Stimulated activated CD4-positive, alpha-beta T cell treated with anti-CD3 and anti-CD28 coated beads, TNF-alpha, amount 100 ng/mL, for 48 hours (primary cell): ENCODE measurements at places on chromosomes 2 and 18.

DNA sequence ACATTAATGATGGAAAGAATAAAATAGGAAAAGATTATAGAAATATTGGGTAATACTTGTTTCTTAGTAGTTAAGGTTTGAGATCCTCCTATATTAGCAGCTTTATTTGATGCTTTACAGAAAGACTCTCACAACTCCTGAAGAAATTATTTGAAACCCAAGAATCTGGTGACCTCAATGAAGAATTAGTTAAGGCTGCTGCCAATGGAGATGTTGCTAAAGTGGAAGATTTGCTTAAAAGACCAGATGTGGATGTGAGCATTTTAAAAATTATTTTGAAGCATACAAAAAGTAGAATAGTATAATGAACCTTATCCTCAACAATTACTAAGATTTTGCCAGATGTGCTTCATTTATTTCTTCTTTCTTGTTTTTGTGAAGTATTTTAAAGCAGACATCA is 59.1 kb downstream of the MIB1 start:
- DNase-seq, result no peak

GRCh38 chr2:231190531-231191197 is 7.8 kb upstream of the ARMC9 start:
- DNase-seq, result no peak

GRCh38 chr2:25388491-25388890 is 46.8 kb upstream of the DNMT3A start:
- no peak for DNase-seq

DNA sequence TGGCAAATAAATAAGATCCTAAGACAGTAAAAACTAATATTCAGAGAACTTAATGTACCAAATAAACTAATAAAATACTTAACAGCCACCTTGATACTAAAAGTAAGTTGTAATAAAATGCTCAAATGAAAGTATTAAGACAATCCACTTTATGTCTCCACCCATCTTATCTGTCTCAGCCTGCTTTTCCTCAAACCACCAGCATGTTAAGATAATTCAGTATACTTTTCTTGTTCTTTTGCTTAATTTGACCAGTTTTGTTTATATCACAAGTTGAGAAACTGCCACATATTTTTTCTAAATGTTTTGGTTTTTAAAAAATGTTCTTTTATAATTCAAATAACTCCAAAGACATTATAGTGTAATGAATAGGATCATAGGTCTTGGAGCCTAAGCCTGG is 142.0 kb downstream of the MBD5 start:
- DNase-seq, result no peak

GRCh38 chr2:55923091-55923981 is at the start of gene EFEMP1:
Gene EFEMP1, minus strand, starts transcription at chr2:55923782. Its CDS starts 1,342 bp downstream, at chr2:55922440.
- no peak for DNase-seq

DNA sequence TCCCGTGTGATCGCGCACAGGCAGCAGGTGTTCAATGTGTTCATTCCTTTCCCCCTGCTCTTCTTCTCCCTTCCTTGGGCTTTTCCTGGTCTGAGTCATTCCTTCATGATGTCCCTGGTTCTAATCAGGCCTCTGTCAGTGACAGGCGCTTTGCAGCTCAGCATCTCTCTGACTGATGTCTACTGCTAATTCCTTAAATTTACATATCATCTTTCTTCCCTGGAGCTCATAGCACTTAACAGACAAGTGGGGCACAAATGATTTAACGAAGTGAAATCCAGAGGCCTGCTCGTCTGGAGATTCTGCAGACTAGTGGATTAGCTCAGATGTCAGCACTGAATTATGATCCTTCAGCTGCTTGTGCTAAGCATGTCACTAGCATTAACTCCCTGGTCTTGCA is 77.9 kb downstream of the NRP2 start:
- DNase-seq, result no peak

DNA sequence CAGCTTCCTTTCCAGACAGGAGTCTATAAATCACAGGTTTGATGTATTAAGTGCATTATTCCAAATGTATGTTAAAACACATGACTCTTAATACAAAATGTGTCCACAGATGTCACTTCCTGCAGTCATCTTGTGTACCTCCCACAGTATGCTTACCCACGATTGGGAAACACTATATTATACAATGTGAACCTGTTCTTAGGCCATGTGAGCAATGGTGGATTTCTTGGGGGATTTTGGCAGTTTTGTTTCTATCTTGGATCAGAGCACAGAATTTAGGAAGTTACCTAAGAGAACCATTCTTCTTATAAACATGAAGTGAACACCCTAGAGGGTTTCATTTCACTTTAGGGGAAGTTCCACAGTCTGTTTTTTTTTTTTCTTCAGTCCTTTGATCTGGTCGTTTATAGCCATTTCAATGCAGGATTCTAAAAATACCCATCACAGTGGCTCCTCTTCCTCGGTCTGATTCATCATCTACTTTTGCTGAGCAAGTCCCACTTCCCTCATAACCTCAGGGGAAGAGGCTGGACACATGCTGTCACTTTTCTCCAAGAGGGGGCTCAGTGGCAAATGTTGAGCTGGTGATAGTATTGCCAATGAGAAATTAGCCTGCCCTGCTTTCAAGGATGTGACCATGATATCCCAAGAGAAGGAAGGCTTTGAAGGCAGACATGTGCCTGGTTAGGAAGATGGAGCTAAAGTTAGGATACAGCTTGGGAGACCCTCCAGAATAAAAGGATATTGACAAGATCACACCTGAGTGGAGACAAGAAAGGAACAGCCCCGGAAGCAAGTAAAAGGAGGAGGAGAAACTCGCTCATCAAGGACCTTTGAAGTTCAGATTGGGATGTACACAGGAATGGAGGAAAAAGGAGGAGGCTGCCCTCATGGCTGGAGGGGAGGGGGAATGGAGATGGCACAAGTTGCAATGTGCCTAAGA is 22.6 kb downstream of the PLEK start:
- DNase-seq, result no peak

DNA sequence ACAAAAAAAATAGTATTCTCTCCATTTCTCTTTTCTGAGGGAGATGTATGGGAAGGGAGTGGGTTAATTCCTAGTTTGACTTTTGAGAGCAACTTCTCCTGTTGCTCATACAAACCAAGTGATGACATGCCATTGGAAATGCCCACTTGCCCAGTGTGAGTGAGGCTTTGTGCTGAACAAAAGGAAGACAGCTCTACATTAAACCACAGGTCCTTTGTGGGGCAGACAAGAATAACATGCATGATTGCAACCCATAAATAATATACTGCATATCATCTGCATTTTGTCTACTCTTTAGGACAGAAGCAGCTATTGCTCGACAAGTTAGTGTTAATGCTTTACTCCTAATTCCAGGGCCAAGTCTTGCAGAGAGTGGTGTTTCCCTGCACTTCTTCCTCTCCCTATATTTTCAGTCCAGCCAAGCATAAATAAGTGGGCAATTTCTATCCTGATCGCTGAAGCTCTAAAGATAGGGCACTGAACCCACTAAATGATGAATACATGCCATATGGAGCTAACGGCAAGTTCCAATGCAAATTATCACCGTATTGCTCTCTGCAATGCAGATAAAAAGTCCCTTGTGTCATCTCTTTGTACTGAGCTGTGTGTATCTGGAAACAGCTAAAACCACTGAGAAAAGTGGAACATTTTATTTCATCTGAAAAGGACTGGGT is 19.4 kb upstream of the EHBP1 start:
- no peak for DNase-seq

GRCh38 chr2:235170536-235171521 is 219.0 kb downstream of the SH3BP4 start:
- no peak for DNase-seq
